Left renal cortex interstitium (tissue), 4 donors: ENCODE measurements at places on chromosomes 1 and 21.

GRCh38 chr1:228364068-228364705 lies 42.4 kb downstream of the TRIM11 start:
- no peak for DNase-seq

DNA sequence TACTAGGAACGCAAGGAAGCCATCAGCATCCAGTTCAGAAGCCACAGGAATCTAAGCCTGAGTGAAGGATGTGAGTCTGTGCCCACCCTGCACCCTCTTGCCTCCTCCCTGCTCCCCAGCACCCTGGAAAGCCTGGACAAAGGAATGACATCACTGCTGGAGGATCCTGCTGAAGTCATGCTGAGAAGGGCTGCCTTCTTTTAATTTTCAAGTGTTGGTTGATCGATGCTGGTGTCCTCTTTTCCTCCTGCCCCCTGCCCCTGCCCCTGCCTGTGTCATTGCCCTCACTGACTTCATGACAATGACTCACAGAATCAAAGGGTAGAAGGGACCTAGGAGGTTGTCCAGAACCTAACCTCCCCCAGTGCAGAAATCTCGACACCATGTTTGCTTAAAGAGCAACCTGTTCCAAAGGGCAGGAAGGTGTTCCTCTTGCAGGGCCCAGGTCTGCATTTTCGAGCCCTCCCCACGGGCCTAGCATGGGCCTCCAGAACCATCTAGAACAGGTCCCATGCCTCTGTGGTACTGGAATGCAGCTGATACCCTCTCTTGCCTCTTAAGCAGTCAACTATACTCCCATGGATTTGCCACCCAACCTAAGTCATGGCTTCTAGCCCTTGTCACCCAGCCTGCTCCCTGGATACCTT lies 9.6 kb downstream of the DHRS3 start:
- no peak for DNase-seq

GRCh38 chr1:112058815-112059450 lies 69.5 kb upstream of the KCND3 start:
- DNase-seq = no peak

GRCh38 chr1:79441238-79441637 lies 434.7 kb upstream of the ADGRL4 start:
- DNase-seq = no peak

DNA sequence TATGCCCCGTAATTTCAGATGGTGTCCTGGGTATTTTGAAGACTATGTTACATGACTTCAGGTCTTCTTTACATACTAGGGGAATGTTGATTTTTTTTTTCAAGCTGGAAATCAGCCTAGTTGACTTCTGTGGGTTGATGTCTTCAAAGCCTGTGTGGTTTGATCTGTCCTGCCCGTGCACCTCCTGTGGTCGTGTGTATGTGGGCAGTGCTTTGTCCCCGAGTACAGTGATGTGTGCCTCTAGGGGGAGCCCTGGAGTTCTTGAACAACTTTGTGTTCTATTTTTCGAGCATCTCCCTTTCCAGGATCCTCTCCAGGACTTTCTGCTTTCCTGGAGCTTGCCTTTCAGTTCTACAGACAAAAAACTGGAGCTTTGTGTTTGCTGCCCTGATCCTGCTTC lies 28.9 kb downstream of the OBSCN start:
- no peak for DNase-seq

DNA sequence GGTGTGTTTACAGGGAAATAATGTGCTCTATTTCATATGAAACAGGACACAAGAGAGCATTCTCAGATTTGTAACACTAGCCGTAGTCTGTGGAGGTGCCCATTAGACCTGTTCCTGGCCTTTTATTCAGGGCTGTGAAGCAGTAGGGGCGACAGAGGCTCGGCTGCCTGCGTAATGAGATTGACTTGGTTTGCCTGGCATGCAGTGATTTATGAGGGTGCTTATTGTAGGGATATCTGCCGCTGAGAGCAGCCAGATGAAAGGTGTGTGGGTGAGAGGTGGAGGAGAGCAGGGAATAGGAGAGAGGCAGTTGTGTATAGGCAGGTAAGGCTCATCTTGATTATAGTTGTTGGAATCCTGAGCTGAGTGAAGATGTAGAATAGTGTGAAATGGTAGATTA lies 51.3 kb downstream of the DNAJC6 start:
- DNase-seq = no peak

GRCh38 chr21:45041351-45041805 lies 33.0 kb upstream of the ADARB1 start:
- no peak for DNase-seq

GRCh38 chr1:204567071-204567470 lies 50.9 kb downstream of the MDM4 start:
- DNase-seq = no peak

- DNase-seq = no peak
Measured at GRCh38 chr1:109478806-109479205, 4.9 kb upstream of the ATXN7L2 start.

DNA sequence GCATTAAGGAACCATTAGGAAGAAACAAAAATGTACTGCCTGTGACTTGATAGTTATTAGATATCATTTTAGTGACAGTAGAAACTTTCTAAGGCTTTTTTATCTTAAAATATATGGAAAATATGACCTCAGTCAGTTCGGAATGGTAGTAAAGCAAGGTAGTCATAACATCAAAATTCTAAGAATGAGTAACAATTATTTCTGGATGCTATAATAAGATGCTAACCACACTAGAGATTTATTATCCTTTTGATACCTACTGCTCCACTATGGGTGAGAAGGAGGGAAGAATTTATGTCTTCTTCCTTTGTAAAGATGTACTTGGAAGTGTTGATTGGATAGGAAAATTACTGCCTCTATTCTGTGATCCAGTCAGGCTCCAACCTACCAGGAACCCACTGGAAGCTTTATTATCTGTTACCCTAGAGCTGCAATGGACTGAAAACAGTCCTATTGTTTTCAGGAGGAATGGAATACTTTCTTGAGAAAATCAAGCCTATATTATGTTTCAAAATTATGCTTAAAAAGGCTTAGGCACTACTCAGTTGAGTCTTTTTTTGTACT lies 8.8 kb downstream of the FMN2 start:
- DNase-seq = no peak

DNA sequence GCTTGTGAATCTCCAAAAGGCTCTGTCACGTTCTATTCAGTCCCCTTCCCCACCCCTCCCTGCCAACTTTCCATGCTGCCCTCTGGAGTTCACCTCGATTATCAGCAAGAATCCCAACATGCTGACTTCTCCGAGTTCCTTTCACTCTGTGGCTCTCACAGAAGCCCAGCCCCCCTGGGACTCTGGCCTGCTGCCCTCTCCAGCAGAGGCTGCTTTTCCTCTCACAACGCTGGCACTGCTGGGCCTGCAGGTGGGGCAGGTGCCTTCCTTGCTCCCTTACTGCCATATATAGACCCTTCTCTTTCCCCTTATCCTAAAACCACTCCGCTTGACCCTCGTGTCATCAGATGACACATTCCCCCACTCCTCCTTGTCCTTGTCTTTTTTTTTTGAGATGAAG lies 10.2 kb upstream of the RNF186 start:
- DNase-seq = no peak

DNA sequence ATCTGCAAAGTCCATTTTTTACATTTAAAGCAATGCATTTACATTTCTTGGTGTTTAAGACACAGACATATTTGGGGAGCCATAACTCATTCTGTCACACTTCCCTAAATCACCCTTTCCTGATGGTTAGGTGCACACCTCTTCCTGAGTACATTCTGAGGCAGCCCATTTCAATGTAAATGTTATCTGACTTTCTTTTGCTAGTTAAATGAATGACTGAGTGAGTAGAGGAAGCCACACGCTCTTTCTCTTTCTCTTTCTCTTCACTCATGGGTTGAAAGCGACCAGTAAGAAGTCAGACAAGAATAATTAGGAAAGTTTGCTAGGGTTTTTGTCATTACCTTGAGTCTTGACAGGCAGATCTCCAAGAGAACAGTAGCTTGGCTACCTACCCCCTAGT lies 143.1 kb downstream of the S1PR1 start:
- DNase-seq = no peak

DNA sequence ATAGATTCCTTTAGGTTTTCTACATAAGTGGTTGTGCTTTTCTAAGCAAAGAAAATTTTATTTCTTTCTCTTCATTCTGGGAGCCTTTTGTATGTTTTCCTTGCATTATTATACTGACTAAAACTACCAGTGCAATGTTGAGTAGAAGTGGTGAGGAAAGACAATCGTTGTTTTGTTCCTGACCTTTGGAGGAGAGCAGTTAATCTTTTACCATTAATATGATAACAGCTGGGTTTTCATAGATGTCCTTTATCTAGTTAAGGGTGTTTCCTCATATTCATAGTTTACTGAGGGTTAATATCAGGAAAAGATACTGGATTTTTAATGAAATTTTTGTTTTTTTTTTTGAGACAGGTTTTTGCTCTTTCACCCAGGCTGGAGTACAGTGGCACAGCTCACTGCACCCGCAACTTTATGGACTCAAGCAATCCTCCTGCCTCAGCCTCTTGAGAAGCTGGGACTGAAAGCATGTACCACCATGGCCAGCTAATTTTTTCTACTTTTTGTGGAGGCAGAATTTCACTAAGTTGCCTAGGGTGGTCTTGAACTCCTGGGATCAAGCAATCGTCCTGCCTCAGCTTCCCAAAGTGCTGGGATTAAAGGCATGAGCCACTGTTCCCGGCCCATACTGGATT lies 9.0 kb upstream of the KCTD3 start:
- no peak for DNase-seq

GRCh38 chr1:23651069-23651808 lies 40.4 kb upstream of the RPL11 start:
- DNase-seq = no peak

- DNase-seq = no peak
Measured at GRCh38 chr1:1967879-1968278, 35.7 kb downstream of the CFAP74 start.

DNA sequence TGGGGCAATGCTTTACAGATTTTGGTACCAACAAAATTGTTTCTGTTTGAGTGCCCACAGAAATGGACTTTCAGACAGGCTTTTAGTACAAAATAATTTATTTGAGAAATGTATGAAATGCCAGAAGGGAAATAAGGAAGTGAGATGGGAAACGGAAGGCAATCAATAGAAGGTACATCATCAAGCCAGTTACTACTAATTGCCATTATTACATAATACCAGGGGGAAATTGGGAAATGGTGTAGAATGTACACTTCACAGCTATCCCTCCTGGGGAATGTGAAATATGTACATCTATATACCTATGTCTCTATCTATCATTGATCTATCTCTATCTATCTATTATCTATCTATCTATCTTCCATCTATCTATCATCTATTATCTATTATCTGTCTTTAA lies 264.6 kb upstream of the B3GALT2 start:
- no peak for DNase-seq

DNA sequence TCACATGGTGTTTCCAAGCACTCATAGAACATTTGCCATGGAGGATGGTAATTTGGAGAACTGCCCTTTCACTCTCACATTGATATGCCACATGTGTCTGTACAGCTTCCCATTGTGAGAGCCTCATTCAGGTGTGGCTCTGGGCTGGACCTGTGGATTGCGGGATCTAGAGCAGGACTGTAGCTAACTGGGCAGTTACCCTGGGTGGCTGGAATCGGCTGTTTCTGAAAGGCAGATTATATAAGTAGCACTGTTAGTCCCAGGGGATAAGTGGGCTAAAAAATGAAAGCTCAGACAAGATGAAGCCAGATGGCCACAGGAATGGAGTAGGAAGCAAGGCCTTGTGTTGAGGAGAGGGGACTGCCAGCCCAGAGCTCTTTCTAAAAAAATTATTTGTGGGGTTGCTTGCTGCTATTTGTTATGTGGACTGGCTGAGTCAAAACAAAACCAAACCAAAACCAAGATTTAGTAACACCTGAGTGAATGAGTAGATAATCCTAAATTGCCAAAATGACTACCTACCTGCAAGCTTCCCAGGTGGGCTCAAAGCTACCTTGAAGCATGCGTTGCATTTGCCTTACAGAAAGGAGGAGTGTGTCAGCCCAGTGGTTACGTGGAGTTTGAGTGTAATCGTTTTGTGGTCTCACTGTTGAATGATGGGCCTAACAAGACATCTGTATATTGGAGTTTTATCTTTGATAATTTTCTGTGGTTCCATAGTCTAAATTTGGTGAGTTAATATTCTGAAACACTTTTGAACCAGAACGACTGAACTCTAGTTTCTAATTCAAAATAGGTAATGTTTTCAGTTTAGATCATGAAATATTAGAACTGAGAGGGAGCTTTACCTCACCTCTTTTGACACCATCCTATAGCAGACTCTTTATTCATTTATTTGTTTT lies 58.0 kb downstream of the SDCCAG8 start:
- DNase-seq = no peak

- no peak for DNase-seq
Measured at GRCh38 chr1:246613096-246613758, 47.0 kb downstream of the CNST start.

DNA sequence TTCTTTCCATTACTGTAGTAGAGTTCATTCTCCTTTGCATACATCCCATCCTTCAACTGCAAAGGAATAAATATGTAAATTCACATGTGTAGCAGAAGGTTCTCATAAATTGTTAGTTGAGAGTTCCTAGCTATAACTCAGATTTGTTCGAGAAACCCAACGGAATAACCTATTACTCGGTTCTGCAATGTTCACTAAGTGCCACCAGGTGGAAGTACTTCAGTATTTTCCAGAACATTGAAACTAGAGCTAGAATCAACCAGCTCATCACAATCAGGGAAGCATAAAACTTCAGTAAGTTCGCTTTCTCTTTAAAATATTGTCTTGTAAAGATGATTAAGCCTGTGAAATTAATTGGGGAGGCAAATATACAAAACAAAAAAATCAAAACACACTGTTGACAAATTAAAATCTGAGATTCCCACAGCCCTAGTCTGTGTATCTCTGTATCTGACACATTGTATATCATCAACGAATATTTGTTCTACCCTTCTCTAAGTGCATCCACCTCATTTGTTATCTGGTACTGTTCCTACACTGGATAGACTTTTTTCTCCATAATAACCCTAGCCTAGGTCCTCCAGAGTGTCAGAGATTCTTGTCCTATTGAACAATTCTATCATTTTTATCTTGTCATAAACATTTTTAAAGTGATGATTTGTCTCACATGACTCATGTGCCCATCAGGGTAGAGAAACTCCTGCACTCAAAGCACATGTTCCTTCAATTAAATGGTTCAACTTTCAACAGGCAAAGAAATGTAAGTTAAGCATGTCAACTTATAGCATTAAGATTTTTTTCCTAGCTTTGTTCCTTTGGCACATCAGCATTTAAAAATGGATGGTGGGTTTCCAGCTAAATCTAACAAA lies 31.9 kb downstream of the MROH9 start:
- peak; percentile 6 for DNase-seq
